ENCODE measurements at places on chromosomes 7 and 10.

GRCh38 chr10:119567978-119568377 lies 25.5 kb upstream of the RGS10 start:
- no peak overlapping the region for H3K4me3 ChIP-seq
- H3K4me1 ChIP-seq, result no peaks in the 10 kb centered on the region
- H3K27ac ChIP-seq, result no peak overlapping the region
- DNase-seq, result no peak
- no peaks in the 10 kb centered on the region for H3K36me3 ChIP-seq

- H3K27me3 ChIP-seq, result no peaks in the 10 kb centered on the region
- peaks cover 12% of the 10 kb centered on the region for H3K4me1 ChIP-seq
- H3K36me3 ChIP-seq, result no peaks in the 10 kb centered on the region
- no peak for DNase-seq
These were observed 91.4 kb downstream of the ZFAND4 start for GRCh38 chr10:45581216-45581549.

DNA sequence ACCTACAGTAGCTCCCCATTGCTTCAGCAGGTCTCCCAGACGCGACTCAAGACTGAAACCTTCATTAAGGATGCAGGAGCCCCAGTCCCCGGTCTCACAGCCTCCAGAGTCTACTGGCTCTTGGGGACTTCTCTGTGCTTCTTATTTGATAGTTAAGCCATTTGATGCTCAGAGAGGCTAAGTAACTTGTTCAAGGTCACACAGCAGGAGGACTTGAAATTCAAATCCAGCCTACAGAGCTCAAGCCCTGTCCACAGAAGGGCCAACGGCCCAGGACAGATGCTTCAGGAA lies 21.2 kb upstream of the ZMIZ1 start:
- no peak overlapping the region for H3K4me3 ChIP-seq
- H3K4me1 ChIP-seq, result peaks cover 2% of the 10 kb centered on the region
- no peak for DNase-seq
- H3K27ac ChIP-seq, result no peak overlapping the region
- no peaks in the 10 kb centered on the region for H3K27me3 ChIP-seq

DNA sequence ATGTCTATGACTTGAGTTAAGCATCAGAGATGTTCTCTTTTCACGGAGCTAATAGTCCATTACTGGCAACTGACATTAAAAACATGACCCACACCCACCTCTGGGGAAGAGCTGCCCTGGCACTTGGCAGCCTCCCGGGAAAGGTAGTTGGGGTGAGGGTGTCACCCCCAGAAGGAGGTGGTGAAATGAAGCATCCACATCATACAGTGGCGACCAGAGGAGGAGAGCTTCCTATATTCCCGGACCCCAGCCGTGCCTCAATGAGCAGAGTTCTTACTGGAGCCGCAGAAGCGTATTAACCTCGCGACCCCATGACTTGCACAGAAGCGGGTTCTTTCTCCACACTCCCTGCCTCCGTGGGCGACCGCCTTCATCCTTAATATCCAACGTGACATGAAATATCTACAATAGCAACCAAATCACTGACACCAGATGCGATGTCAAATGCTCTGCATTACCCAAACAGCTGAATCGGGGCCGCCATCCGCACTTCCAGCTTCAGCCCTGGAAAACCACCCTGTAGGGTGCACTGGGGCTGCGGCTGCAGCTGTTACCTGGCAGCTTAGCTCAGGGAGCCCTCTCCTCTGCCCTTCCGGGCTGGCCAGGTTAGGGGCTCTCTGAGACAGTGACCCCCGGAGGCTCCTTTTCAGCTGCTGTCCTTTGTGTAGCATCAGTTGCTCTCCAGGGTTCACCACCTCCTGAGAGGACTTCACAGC lies 103.1 kb upstream of the PARD3 start:
- H3K27me3 ChIP-seq, result no peaks in the 10 kb centered on the region

GRCh38 chr10:14016011-14016536 lies 314.6 kb downstream of the FRMD4A start:
- H3K4me1 ChIP-seq, result no peaks in the 10 kb centered on the region
- H3K36me3 ChIP-seq, result no peaks in the 10 kb centered on the region
- no peaks in the 10 kb centered on the region for H3K27me3 ChIP-seq
- no peak overlapping the region for H3K4me3 ChIP-seq
- DNase-seq, result no peak

- H3K4me3 ChIP-seq, result no peak overlapping the region
- peak overlapping the region; percentile 16 for H3K27ac ChIP-seq
- no peaks in the 10 kb centered on the region for H3K4me1 ChIP-seq
These were observed 114.4 kb upstream of the AFAP1L2 start for GRCh38 chr10:114518401-114519305.

- no peak for DNase-seq
- no peaks in the 10 kb centered on the region for H3K27me3 ChIP-seq
- no peak overlapping the region for H3K4me3 ChIP-seq
- no peak overlapping the region for H3K27ac ChIP-seq
- H3K4me1 ChIP-seq, result no peaks in the 10 kb centered on the region
- no peaks in the 10 kb centered on the region for H3K36me3 ChIP-seq
These were observed 95.1 kb upstream of the CPXM2 start for GRCh38 chr10:123986736-123987135.

- no peaks in the 10 kb centered on the region for H3K36me3 ChIP-seq
- no peaks in the 10 kb centered on the region for H3K4me1 ChIP-seq
- no peak for DNase-seq
- no peak overlapping the region for H3K4me3 ChIP-seq
These were observed 1106.2 kb downstream of the NRG3 start for GRCh38 chr10:82981137-82981723.

GRCh38 chr7:41814888-41815287 lies 112.0 kb upstream of the INHBA start:
- no peaks in the 10 kb centered on the region for H3K4me1 ChIP-seq
- H3K27ac ChIP-seq, result no peak overlapping the region
- DNase-seq, result no peak
- no peak overlapping the region for H3K4me3 ChIP-seq

DNA sequence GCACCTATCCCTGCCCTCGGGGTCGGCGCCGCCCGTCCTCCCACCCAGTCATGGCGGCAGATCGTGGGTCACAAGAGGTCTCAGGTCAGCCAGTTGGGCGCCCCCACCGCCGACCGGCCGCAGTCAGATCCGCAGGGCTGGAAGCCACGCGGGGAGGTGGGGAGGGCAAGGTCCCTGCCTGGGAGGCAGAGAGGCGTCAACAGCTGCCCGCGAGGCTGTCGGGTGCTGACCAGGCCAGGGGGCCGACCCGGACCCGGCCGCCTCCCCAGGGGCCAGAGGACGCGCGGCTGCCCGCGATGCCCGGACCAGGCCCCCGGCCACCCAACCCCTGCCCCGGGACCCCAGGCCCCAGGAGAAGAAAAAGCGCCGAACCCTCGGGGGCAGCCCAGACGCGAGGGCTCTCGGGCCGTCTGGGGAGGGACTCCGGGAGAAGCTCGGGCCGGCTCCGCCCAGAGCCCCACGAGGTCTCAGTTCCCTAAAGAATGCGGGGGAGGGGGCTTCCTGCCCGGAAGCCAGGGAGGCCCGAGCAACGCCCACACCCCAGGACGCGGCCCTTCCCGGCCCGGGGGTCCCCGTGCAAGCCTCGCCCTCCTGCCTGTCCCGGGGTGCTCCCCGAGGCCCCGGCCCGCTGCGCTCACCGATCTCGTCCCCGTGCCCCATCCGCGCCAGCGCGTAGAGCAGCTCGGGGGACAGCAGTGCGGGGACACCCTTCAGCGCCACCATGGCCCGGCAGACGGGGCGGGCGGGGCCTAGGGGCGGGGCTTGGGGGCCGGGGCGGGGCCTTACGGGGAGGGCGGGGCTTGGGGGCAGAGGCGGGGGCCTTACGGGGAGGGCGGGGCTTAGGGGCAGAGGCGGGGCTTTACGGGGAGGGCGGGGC lies at the start of gene FUOM:
FUOM (minus strand) TSS at position 735 of the 877 bp plus-strand sequence; CDS start at position 723, 12 bp downstream.
- no peaks in the 10 kb centered on the region for H3K27me3 ChIP-seq
- no peaks in the 10 kb centered on the region for H3K36me3 ChIP-seq
- H3K4me3 ChIP-seq, result peak within 1 kb of the TSS; percentile 55
- peak within 1 kb of the TSS; percentile 36 for H3K27ac ChIP-seq

DNA sequence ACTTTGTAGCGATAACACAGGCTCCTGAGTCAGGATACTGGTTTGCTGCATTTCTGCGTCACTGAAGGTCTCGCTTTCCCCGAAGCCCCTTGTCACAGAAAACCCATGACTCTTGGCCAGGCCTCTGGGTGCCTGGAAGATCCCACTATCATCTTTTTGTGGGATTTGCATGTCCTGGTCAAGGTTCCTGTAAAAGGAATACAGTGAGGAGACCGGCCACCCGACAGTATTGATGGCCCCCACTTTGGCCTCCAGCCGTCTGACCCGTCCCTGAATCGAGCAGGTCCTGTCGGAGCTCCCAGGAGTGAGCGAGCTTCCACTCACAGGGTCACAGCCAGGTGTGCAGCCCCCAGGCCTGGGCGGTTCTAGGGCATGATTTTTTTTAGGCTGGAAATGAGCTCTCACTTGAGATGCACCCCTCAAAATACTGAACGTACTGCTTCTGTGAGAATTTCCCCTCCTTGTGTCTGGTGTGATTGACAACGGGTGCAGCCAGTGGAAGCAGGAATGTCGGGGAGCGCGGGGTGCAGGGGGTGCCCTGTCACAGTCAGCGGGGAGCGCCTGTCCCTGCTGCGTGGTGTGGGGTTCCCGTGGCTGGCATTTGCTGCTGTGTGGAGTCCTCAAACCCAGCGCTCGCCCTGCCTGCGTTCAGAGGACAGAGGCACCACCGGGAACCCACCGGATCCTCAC lies 75.8 kb downstream of the DNAJB6 start:
- no peaks in the 10 kb centered on the region for H3K36me3 ChIP-seq
- H3K27me3 ChIP-seq, result no peaks in the 10 kb centered on the region

DNA sequence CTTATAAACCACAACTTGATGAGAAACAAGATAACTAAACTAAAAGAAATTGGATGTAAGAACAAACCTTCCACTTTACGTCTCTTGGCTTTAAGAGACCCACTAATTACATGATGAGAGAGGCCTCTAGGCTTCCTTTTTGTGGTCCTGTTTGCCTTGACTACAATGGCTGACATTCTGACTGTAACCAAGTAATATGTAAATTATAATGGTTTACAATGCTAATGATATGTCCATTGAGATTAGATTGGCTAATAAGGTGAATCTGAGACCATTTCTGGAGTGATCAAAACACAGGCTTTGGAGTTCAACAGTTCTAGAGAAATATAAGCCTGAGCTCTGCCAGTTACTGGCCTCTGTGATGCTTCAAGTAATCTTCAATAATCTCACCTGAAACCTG lies 39.4 kb upstream of the AGMO start:
- H3K4me1 ChIP-seq, result no peaks in the 10 kb centered on the region
- H3K27ac ChIP-seq, result no peak overlapping the region
- H3K36me3 ChIP-seq, result no peaks in the 10 kb centered on the region

GRCh38 chr10:67725567-67725966 lies 29.6 kb upstream of the CTNNA3 start:
- no peaks in the 10 kb centered on the region for H3K27me3 ChIP-seq
- no peaks in the 10 kb centered on the region for H3K36me3 ChIP-seq

- no peaks in the 10 kb centered on the region for H3K4me1 ChIP-seq
- no peak overlapping the region for H3K4me3 ChIP-seq
- no peak overlapping the region for H3K27ac ChIP-seq
- DNase-seq, result no peak
- no peaks in the 10 kb centered on the region for H3K27me3 ChIP-seq
- no peaks in the 10 kb centered on the region for H3K36me3 ChIP-seq
These were observed 816.7 kb downstream of the MAGI2 start for GRCh38 chr7:78636727-78637126.

- DNase-seq, result no peak
- H3K4me1 ChIP-seq, result peaks cover 1% of the 10 kb centered on the region
- H3K4me3 ChIP-seq, result no peak overlapping the region
- H3K27ac ChIP-seq, result no peak overlapping the region
- H3K27me3 ChIP-seq, result no peaks in the 10 kb centered on the region
- H3K36me3 ChIP-seq, result no peaks in the 10 kb centered on the region
These were observed 60.9 kb downstream of the SLC16A9 start for GRCh38 chr10:59648711-59649201.

GRCh38 chr7:41475801-41476459 lies 227.0 kb downstream of the INHBA start:
- no peak overlapping the region for H3K27ac ChIP-seq
- no peak overlapping the region for H3K4me3 ChIP-seq

- no peaks in the 10 kb centered on the region for H3K36me3 ChIP-seq
- no peak overlapping the region for H3K4me3 ChIP-seq
- peaks cover 21% of the 10 kb centered on the region for H3K4me1 ChIP-seq
- H3K27me3 ChIP-seq, result no peaks in the 10 kb centered on the region
These were observed 27.1 kb downstream of the OGDH start for GRCh38 chr7:44633254-44634186.

DNA sequence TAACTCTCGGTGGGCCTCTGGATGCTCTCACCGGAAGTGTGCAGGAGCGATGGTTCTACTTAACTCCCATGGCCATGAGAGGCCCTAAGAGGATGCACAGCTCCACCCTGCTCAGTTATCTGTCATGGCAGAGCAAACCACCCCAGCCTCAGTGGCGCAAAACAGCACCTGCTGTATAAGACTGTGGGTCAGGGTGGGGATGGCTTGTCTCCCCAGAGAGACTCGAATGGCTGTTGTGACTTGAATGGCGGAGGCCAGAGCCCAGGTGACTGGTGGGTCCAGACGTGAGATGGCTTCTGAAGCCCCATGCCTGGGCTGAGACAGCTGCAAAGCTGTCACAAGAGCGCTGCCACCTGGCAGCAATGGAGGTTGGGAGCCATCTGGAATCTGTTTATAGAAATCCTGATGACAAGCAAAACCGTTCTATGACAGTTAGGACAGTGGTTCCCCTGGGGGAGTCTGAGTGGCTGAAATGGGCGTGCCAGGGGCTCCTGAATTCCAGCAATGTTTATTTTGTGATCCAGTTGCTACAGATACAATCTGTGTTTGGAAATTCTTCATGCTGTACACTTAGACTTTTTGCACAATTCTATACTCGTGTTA lies 490.5 kb downstream of the TCERG1L start:
- H3K4me1 ChIP-seq, result no peaks in the 10 kb centered on the region
- H3K36me3 ChIP-seq, result no peaks in the 10 kb centered on the region
- H3K4me3 ChIP-seq, result no peak overlapping the region
- no peaks in the 10 kb centered on the region for H3K27me3 ChIP-seq
- DNase-seq, result no peak

DNA sequence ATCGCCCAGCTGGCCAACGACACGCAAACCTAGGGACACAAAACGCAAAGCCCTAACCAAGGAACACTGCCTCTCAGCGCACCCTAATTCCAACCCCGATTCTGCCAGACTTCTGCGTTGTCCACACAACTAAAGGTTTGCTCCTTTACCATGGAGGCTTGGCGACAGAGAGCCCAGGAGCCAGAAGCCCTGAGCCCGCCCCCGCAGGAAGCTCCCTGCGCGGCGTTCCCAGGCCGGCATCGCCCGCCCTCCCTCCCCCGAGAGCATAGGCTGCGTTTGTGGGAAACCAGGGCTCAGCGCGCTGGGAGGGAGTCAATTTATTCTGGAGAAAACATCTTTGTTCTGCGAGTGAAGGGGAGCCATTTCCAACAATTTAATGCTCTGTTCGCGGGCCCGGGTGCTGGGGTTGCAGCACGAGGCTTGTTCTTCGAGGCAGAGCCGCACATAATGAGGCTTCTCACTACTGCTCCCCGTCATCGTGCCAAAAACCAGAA lies 103.9 kb downstream of the GRID1 start:
- peaks cover 6% of the 10 kb centered on the region for H3K4me1 ChIP-seq
- H3K27me3 ChIP-seq, result no peaks in the 10 kb centered on the region
- H3K36me3 ChIP-seq, result no peaks in the 10 kb centered on the region
